ENCODE measurements at places on chromosomes 3 and 15. TPM values are rescaled to one million over a fixed set of nuclear protein-coding genes. Genes with fewer than 3 reads are reported as not detected.

DNA sequence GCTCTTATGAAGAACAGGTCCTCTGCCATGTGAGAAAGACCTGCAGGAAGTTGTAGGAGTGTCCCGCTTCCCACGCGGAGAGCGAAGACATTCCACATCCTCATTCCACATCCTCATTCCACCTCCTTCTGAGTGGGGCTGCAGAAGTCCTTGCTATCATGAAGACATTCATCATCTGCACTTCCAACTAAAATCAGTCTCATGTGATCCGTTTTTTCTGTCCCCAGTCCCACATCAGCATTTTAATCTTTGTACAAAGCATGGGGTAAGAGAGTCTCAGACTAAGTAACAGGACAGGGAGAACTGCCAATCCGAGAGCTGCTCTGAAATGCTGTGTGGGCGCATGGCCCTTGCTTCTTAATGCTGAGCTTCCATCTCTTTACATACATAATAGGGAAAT is 227.2 kb downstream of the RSRC1 start:
- peaks cover 3% of the 10 kb centered on the region for H3K4me1 ChIP-seq
- no peak for DNase-seq
- no peak overlapping the region for H3K27ac ChIP-seq

DNA sequence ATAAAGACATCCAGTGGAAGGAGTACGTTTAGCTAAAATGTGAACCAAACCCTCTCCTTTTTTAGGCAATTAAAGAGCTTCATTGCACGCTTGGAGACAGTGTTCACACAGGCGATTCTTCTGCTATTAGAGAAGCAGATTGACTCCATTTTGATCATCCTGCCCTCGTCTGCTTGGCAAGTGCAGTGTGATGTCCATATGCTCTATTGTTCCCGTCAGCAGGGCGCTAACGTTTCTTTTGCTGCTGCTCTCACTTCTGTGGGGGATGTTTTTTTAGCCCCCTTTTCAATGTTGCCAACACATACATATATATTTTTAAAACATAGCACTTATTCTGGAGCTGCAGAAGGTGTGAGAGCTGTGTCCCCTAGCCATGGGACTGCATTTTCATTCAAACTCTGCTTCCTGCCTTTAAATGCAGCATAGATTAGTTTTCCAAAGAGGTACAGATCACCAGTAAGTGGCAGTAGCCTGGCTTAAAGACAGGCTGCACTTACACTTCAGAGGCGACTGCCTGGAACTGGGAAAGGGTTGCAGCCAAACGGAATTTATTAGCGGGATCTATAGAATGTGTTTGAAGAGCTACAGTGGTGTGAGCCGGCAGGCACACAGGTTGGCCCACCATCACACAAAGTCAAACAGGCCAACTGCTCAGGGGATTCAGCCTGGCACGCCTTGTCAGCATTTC is 292.6 kb upstream of the DPH6 start:
- no peaks in the 10 kb centered on the region for H3K36me3 ChIP-seq
- DNase-seq = no peak
- no peaks in the 10 kb centered on the region for H3K4me1 ChIP-seq
- no peak overlapping the region for H3K4me3 ChIP-seq
- H3K27ac ChIP-seq = no peak overlapping the region

- H3K27ac ChIP-seq = no peak overlapping the region
- H3K27me3 ChIP-seq = no peaks in the 10 kb centered on the region
- H3K4me3 ChIP-seq = no peak overlapping the region
Observed at GRCh38 chr15:98240303-98240702, 279.8 kb downstream of the ARRDC4 start.

DNA sequence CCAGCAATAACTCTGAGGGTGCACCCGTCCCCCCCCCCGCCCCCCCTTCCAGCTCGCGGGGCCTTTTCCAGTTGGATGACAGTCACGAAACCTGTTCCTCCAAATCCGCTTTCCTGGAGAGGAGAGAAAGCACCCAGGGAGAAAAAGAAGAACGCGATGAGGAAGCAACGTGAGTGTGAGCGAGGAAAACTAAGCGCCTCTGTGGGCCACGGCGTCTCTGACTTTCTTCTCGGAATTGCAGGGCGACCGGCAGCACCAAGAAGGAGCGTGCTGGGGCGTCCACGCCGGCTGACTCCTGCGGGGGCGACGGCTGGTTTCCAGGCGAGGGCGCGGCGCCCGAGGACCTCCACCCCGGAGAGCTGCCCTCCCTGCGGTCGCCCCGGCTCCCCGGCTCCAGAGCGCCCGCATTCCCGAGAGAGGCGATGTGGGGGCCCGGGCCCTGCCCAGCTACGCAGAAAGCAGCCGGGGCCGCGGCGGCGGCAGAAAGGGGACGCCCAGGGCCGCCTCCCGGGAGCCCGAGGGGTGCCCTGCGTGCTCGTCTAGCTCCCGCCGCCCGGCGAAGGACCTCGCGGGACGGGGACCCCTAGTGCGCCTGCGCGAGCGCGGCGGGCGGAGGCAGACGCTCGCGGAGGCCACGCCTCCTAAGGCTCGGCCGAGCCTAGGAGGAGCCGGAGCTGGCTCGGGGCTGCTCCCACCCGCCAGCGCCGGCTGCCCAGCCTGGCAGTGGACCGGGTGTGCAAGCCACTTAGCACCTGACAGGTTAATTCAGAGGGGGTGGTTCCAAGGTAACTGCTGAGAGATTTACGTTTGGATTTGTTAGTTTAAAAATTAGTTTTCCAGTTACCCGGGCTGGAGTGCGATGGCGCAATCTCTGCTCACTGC is 15.3 kb upstream of the ADIPOQ start:
- no peaks in the 10 kb centered on the region for H3K36me3 ChIP-seq
- H3K27ac ChIP-seq = no peak overlapping the region
- H3K4me1 ChIP-seq = peaks cover 18% of the 10 kb centered on the region
- H3K27me3 ChIP-seq = peaks cover 47% of the 10 kb centered on the region
- peak; percentile 89 for DNase-seq
- H3K4me3 ChIP-seq = peak overlapping the region; percentile 83

DNA sequence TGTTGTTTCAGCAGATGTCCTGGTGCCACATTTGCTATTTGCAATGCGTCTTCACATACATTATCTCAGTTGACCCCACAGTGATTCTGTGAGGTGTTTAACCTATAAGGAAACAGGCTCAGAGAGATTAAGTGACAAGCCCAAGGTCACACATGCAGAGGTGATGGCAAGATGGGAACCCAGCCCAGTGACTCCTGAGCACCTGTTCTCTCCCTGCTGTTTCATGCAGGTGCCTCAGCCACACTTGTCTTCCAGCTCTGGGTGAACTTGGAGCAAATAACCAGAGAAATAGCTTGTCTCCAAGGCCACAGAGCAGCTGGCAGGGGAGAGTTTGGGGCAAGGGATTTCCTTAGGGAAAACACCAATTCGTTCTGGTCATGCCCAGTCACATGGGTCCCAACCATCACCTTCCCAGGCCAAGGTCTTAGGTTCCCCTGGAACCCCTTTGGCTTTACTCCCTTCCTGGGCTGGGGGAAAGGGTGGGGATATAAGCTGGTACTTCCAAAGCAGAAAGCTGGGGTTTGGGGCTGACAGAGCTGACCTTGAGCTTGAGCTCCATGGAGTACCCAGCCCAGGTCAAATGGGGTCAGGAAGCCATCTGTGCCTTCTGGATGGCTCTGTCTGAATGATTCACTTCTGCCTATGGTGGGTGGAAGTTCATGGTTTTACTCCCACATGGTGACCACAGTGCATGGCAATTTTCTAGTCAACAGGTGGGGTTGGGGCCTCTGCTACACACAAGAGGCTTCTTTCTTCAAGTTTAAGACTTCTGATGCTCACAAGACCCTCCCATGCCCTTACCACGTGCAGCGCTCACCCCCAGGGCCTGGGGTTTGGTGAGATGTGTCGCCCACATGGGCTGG is 22.4 kb downstream of the LIPC start:
- no peak overlapping the region for H3K27ac ChIP-seq
- no peak overlapping the region for H3K4me3 ChIP-seq
- H3K27me3 ChIP-seq = no peaks in the 10 kb centered on the region
- H3K36me3 ChIP-seq = no peaks in the 10 kb centered on the region
- DNase-seq = no peak
- peaks cover 16% of the 10 kb centered on the region for H3K4me1 ChIP-seq

DNA sequence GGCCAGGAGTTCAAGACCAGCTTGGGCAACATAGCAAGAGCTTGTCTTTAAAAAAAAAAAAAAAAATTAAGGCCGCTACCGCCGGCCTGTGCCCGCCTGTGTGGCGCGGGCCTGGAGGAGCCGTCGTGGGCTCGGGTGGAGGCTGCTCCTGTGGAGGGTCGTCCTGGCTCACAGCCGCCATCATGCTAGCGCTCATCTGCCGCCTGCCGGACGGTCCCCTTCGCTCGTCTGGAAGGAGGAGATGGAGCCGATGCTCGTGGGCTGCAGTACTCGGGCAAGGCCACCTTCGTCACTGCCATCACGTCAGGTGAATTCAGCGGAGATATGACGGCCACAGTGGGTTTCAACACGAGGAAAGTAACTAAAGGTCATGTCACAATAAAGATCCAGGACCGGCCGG is 37.4 kb downstream of the TFRC start:
- H3K4me1 ChIP-seq = peaks cover 2% of the 10 kb centered on the region
- H3K36me3 ChIP-seq = peaks cover 2% of the 10 kb centered on the region

DNA sequence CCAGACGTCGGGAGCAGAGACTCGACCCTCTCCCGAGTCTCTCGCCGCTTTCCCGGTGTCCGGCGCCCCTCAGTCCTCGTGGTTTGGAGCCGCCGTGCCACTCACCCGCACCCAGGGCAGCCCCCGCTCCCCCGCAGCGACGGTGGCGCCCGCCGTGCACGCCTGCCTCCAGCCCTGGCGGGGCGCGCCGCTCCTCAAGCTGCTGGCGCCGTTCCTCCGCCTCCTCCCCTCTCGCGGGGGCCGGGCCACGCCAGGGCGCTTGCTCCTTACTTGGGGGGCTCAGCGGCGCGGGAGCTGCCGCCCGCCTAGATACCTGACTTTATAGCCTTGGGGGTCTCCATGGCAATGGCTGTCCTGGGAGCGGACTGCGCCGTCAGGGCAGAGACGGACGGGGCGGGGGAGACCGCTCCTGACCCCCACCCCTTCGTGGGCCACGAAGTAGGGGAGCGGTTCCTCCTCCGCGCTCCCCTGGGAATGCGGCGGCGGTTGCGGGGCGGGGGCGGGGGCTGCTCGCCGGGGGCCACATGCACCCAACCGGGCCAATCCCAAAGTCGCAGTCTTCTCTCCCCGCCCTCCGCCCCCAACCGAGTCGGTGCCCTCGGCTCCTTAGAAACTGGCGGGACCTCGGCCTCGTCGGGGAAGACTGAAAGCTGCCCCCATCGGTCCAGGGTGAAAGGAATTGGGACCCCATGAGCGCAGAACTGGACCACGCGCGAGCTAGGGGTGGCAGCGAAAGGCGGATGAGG is at the start of gene ANKRD63:
ANKRD63 (minus strand) TSS at position 196 of the 746 bp plus-strand sequence. CDS start 478 bp downstream, outside the sequence.
- peaks cover 29% of the 10 kb centered on the region for H3K27me3 ChIP-seq
- H3K27ac ChIP-seq = no peak within 1 kb of the TSS
- no peak for DNase-seq
- peaks cover 8% of the 10 kb centered on the region for H3K4me1 ChIP-seq
- H3K4me3 ChIP-seq = peak within 1 kb of the TSS; percentile 78

MESP1 gene
- not detected for total RNA-seq

GRCh38 chr3:127457094-127457475 is 133.4 kb downstream of the TPRA1 start:
- no peak overlapping the region for H3K27ac ChIP-seq
- peaks cover 10% of the 10 kb centered on the region for H3K4me1 ChIP-seq
- no peak for DNase-seq

DNA sequence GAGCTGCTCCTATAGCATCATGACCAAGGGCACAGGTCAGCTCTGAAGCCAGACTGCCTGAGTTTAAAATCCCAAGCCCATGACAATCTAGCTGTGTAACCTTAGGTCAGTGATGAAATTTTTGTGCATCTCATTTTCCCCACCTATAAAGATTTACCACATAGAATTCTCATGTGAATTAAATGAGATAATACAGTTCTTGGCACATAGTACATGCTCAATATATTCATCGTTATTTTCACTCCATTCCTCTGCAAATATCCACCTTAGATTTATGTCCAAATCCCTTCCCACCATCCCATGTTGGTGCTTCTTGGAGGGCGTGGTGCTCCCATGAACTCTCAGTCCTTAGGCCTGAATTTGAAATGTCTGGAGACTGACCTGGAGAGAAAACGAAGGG is 300.1 kb downstream of the TLE3 start:
- H3K27ac ChIP-seq = no peak overlapping the region
- H3K27me3 ChIP-seq = peaks cover 10% of the 10 kb centered on the region
- H3K36me3 ChIP-seq = no peaks in the 10 kb centered on the region

DNA sequence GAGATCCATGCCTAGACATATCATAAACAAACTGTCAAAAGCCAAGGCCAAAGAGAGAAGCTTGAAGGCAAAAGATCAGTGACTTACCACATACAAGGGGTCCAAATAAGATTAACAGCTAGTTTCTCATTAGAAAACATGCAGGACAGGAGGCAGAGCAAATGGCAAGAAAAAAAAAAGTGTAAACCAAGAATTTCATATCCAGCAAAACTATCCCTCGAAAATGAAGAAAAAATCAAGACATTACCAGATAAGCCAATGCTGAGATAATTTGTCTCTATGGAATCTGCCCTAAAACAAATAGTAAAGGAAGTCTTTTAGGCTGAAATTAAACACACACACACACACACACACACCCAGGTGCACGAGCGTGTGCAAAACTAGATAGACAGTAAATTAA is 99.6 kb upstream of the NSMCE3 start:
- no peak overlapping the region for H3K27ac ChIP-seq
- no peak overlapping the region for H3K4me3 ChIP-seq
- H3K36me3 ChIP-seq = peaks cover 2% of the 10 kb centered on the region
- DNase-seq = no peak

DNA sequence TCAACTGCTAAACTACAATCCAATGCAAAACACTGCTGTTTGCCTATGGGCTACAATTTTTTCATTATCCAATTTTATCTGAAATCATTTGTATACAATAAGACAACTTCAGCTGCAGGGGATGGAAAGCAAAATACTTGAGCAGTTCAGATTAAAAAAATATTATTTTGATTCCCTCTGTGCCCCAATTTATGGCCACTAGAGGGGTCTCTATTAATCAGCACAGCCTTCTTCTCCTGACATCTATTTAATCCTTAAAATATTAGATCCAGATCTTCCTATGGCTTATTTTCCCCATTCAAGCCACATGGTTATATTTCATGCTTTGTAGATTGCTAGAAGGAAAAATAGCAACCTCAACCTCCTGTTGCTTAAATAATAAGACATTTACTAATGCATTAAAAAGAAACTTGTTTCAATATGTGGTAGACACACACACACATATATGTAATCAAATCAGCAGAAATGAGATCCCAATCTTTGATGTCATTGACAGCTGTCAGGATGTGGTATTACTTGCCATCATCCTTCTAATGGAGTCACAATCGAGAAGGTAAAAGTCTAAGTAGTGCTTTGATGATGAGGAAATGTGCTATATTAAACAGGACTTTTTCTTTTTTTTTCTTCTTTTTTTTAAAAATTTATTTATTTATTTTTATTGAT is 104.2 kb downstream of the P2RY1 start:
- peaks cover 5% of the 10 kb centered on the region for H3K27me3 ChIP-seq
- H3K36me3 ChIP-seq = no peaks in the 10 kb centered on the region
- no peak overlapping the region for H3K27ac ChIP-seq
- no peak overlapping the region for H3K4me3 ChIP-seq
- no peaks in the 10 kb centered on the region for H3K4me1 ChIP-seq

GOLGA6L4 gene
- 4.1 TPM for total RNA-seq

- peaks cover 7% of the 10 kb centered on the region for H3K27me3 ChIP-seq
- no peak overlapping the region for H3K4me3 ChIP-seq
- DNase-seq = no peak
- no peak overlapping the region for H3K27ac ChIP-seq
- peaks cover 30% of the 10 kb centered on the region for H3K4me1 ChIP-seq
Observed at GRCh38 chr15:74405823-74406222, 27.9 kb downstream of the SEMA7A start.

TTBK2 gene
- 15.1 TPM for total RNA-seq

GRCh38 chr15:93319121-93319814 is 230.3 kb upstream of the RGMA start:
- no peak for DNase-seq
- peaks cover 24% of the 10 kb centered on the region for H3K27me3 ChIP-seq
- no peaks in the 10 kb centered on the region for H3K36me3 ChIP-seq
- no peak overlapping the region for H3K4me3 ChIP-seq

GUCA1C gene
- total RNA-seq = not detected

NGRN gene
- 51.0 TPM for total RNA-seq

All from T-helper 17 cell (primary cell).